ENCODE measurements at places on chromosomes 12 and 14.

DNA sequence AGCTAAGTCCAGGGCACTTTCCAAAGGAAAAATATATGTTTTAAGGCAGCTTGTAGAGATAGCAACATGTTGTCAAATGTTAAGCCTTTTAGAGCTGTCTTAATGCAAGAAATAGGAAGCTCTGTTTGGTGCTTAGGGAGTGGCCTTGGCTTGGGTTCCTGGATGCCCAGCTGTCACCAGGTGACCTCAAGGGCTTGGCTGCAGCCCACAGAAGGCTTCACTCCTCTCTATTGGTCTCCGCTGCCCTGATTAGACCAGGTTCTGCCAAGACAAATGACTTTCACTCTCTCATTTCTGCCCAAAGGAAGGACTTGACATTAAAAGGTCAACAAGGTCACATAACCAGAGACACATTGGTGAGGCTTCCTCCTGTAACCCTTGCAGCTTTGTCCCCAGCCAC lies 76.8 kb downstream of the WSCD2 start:
- DNase-seq, result no peak

DNA sequence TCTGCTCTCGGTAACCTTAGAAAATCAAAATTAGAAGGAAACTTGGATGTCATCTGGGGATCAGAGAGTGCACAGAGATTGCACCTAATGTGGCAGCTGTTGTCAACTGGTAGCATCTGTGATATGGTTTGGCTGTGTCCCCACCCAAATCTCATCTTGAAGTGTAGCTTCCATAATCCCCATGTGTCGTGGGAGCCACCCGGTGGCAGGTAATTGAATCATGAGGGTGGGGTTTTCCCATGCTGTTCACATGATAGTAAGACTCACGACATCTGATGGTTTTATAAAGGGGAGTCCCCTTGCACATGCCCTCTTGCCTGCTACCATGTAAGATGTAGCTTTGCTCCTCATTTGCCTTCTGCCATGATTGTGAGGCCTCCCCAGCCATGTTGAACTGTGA lies 127.7 kb upstream of the SRRM4 start:
- DNase-seq, result no peak

DNA sequence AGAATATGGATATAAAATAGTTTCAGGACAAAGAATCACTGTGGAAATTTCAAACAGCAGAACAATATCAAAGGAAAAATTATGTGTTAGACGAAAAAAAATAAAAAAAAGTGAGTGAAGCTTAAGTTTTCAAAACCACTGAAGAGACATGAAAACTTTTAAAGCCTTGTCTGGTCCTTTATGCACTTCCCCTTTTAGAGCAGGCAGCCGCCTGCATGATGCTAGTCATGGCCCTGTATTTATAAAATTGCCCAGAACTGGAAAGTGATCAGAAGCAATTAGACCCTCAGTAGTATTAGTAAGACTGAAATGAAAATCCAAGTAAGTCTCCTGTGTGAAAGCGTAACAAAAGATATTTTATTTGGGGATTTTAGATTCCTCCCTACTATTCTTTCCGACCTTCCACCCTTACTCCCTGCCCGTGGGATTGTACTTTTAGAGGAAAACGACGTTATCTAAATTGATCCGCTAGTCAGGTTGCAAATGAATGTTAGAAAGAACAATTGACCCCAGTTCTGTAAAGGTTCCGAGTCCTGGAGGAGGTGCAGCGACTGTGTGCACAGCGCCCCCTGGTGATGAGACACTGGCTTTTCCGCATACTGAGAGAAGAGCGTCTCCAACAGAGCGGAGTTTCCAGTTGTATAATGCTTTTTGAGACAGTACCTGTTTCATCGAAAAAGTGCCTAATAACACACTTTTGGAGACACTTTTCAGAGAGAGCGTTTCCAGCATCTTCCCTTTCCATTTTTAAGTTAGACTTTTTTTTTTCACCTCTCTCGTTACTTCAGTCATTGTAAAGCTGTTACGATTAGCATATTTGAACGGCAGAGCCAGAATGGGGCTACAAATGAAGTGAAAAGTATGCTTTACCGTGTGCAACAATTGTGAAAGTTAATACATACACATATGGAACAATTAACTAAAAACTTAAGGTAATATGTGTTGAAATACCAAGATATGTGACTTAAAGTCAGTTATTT lies 12.4 kb downstream of the MGST1 start:
- no peak for DNase-seq

DNA sequence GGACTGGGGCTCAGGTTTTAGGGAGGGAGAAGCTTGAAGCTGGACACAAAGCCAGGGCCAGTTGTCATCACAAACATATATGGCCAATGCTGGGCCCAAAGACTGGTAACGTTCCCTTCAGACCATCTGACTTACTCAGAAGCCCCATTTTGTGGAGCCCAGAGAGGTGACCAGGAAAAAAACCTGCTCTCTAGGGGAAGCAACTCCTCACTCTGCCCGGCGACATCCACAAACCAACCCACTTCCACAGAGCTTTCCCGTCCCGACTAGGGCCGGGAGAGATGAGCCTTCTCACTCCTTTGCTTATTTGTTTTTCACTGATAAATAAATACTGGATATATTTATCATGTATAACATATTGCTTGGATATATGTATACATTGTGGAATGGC lies 180.9 kb upstream of the RTL1 start:
- DNase-seq, result no peak

GRCh38 chr12:6452245-6452943 lies 552 bp downstream of the TAPBPL start:
- no peak for DNase-seq

DNA sequence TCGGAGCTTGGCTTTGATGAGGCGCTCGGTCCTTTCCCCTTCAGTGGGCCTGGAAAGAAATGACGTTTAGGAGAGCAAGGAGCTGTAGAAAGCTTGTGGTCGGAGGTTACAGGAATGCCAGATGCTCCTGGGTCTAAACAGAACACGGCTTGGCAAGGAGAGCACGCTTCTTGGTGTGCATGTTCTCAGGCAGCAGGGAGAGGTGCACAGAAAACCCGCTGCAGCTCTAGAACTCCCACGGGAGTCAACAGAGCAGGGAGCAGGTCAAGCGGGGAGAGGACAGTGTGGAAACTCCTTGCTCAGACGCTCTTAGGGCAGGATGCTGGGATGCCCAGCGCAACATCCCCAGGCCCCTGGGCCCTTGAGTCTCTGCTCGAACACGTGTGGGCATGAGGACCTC lies 51.0 kb downstream of the SSH1 start:
- no peak for DNase-seq

DNA sequence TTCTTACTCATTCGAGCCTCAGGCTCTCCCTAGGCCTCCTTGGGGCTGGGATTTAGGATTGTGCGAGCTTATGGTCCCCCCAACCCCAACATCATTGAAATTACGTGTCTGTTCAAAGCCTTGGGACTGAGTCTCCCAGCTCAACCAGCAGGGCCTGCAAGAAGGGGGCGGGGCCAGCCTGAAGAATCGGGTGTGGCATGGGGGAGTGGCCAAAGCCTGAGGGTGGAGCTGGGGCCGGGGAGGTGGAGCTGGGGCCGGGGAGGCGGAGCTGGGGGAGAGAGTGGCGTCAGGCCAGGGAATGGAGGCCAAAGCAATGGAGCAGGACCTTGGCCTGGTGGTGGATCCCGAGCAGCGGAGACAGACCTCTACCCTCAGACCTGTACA lies 24.3 kb upstream of the HSPB8 start:
- DNase-seq, result no peak

DNA sequence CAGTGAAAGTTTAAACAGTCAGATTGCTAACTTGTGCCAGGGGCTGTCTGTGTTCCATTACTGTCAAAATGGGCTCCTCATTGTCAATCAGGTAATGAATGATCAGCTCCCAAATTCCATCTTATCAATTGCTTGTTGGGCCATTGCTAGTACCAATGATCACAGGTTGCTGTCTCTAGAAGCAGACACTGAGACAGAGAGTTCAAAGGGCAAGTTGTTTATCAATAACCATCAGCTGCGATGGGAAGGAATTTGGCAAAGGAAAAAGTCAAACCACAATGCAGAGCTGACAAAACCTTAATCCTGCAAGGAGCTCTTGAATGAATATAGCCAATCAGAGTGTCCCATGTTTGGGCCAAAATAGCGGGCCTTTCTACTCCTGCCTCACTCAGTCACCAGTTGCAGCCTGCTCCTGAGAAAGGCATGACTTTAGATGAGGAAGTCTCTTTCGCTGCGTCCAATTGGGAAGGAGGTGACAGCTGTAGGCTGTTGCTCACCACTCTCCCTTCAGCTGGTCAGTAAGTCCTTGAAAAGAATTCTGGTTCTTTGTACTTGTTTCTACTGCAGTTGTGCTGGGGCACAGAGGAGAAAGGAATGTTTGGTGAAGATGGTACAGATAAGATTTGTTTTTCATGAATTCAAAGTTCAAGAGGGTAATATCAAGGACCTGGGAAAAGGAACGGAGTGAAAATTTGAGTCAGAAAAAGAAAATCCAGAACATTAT lies 179.2 kb upstream of the PDE3A start:
- no peak for DNase-seq

DNA sequence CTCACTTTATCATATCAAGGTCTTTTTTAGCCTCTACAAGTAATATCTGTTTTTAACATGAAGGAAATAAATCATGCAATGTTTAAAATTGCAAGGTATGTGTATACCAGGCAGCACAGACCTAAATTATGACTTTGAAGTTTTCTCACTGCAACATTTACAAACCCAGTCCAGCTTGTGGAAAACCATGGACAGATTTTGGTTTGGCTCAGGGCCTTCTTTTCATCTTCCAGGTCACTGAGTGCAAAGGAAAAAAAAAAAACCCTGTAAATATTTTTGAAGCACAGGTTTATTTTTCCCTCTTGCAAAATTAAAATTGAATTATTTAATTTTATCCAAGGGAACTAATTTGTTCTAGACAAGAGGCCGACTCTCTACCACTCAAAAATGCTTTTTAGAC lies 13.8 kb downstream of the MGP start:
- DNase-seq, result no peak

DNA sequence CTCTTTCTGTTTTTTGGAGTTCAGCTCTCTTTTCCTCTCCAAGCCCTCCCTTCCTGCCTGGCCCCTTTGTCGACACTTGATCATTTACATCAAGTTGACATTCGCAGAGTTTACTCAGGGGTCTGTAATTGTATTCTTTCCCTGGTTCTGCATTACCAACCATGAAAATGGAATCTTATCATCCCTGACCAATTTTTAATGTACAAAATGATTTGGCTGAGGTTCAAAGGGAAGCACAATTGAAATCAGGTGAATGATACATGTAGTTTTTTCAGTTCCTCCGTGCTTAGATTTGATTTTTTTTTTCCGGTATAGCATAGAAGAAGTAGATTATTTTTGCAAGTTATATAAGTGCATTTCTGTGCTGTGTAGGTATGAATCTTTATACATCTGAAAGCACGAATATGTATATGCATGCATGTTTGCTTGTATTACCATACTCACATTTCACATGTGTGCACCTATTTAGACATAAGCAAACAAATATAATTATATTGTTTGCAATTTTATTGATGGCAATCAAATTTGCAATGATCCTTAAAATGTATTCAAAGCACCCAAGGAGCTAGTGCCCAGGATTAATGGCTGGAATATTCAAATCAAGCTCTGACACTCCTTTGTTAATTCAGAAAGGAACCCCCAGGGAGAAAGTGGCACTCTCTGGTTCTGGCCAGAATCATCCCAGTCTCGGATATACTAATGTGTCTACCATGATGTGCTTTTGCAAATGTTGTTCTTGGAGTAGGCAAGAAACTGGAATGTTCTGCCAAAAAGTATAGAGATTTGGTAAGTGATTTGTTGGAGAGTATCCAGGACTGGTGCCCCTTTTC lies 189.3 kb downstream of the VRK1 start:
- DNase-seq, result no peak

- no peak for DNase-seq
These were observed 10.4 kb downstream of the ITPK1 start for GRCh38 chr14:93105362-93105761.

DNA sequence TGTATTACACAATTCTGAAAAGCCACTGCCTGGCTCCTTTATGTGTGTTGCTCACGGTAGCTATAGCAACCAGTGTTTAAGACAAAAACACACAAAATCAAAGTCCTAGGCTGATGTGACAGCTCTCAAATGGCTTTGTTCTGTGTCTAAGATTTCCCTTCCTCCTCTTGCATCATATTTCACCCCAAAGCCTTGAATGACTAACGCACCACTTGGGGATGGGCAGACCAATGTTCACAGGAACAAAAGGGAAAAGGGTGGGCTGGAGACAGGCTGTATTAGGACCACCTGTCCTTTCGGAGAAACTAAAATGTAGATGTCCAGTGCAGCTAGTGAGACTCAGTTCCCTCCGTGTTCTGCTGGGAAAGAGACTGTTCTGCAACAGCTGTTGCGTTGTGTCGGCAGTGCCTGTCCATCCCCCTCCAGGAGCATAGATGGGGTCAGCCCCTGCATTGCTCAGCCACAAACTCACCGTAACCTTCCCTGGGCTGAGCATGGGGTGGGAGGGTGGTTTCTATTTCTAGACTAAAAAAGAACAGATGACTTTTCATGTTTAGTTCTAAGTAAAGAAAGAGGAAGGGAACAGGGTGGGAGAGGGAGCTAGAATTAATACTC lies 26.8 kb upstream of the DAAM1 start:
- DNase-seq, result no peak

- no peak for DNase-seq
These were observed 19.3 kb downstream of the BRF1 start for GRCh38 chr14:105281371-105282097.

DNA sequence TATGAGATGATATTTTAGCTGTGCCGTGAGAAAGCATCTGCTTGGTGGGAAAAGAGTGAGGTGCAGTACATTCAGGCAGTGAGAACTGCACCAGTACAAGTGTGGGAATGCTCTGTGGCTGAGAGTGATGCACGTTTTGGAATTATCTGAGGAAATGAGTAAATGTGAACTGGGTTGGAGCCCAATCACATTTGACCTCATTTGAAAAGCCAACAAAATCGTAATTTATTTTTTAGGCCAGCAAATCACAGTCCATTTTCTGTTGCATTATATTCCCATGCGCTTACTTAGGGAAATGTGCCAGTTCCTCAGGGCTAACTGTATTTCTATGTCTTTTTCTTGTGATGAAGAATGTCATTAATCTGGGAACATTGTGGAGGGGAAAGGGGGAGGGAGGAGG lies 77.3 kb downstream of the SNAPC1 start:
- no peak for DNase-seq

Data from vagina (tissue), 2 donors.